ENCODE measurements at places on chromosomes 2 and 18.

- no peak for DNase-seq
Observed at GRCh38 chr2:199910338-199911051, 598 bp upstream of the C2orf69 start.

GRCh38 chr2:36670881-36671595 lies 25.5 kb upstream of the VIT start:
- DNase-seq, result no peak

GRCh38 chr18:24432618-24433017 lies 6.1 kb downstream of the IMPACT start:
- no peak for DNase-seq

- no peak for DNase-seq
Observed at GRCh38 chr2:221807706-221808105, 235.6 kb upstream of the EPHA4 start.

GRCh38 chr18:9330419-9330818 lies 4.2 kb upstream of the TWSG1 start:
- DNase-seq, result no peak

GRCh38 chr2:46197672-46198071 lies 99.5 kb upstream of the EPAS1 start:
- no peak for DNase-seq

- DNase-seq, result no peak
Observed at GRCh38 chr18:37460604-37461003, 105.0 kb downstream of the CELF4 start.

DNA sequence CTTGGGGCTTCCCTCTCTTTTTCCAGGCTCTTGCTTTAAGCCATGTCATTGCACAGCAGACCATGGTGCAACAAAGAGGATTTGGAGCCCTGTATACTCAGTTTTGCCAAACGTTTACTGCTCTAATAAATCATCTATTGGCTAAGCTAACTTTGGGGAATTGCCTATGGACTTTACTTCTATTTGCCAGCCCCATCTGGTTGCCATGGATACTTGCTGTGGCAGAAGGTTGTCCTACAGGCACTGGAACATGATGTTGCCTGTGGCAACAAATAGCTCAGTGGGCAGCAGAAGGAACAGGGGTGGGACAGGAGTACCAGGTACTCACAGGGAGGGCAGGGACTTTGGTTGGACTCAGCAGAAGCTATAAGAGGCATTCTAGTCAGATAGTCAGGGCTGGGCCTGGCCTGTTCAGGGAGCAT lies 129.7 kb downstream of the CCDC85A start:
- no peak for DNase-seq

GRCh38 chr2:60352491-60353405 lies 200.7 kb downstream of the BCL11A start:
- DNase-seq, result no peak

DNA sequence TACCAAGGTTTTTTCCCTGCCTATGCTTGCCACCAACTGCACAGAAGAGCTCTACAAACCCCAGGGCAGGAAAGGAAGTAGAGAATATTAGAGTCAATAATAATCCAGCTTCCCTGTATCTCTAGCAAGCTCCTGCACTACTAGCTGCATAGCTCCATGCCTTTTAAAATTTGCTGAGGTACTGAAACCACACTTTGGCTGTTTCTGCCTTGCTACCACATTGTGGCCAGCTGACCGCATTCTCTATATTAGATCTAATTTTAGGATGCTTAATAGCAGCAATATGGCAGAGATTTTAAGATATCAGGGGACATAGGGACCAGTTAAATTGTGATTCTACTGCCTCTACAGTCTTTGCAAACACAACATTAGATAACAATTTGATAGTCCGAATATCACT lies 534.6 kb downstream of the MBD2 start:
- no peak for DNase-seq

DNA sequence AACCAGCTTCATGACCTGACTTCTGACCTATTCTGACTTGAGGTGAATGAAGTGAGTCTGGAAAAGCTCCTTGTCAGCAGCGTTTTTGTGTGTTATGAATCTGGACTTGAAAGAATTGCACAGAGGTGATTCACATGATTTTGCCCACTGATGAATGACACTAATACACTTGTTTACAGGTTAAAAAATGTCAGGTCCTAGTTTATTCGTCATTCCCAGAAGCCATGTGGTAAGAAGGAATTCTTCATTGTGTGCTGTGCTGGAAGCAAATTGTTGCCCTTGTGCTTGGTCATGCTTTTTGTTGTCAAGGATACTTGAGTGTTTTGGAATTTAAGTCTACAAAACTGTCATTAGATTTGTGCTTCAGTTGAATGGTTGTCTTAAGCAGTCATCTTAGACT lies 15.5 kb downstream of the SEC11C start:
- DNase-seq, result peak; percentile 30

GRCh38 chr2:3650140-3650920 lies 7.7 kb upstream of the ALLC start:
- no peak for DNase-seq

- no peak for DNase-seq
Observed at GRCh38 chr2:167759531-167759930, 487.9 kb downstream of the STK39 start.

DNA sequence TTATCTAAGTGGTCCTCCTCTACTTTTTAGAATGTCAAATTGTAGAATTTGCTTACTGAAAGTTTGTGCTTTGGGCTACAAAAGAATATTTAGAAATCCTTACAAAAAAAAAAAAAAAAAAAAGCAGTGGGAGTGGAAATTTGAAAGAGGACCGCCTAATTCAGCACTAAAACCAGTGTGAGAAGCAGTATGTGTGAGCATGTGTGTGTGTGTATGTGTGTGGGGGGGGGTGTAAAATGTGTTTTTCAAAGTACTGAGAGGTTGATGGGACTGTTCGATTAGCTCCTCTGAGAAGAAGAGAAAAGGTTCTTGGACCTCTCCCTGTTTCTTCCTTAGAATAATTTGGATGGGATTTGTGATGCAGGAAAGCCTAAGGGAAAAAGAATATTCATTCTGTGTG lies at the start of gene VIT:
Gene VIT, plus strand, starts transcription at position 175 of the 400 bp plus-strand sequence. CDS start 19,664 bp downstream, outside the sequence.
- no peak for DNase-seq

GRCh38 chr2:24926602-24927252 lies 6.7 kb upstream of the ADCY3 start:
- DNase-seq, result peak; percentile 69

GRCh38 chr2:134460583-134460998 lies 206.7 kb downstream of the MGAT5 start:
- DNase-seq, result no peak
